ENCODE measurements at places on chromosomes 1 and 21.

GRCh38 chr1:41742219-41742618 is 176.5 kb downstream of the HIVEP3 start:
- peak; percentile 13 for DNase-seq

- no peak for DNase-seq
Measured at GRCh38 chr1:208557046-208557722, 313.0 kb upstream of the PLXNA2 start.

GRCh38 chr1:44036409-44037139 is 5.3 kb upstream of the SLC6A9 start:
- peak; percentile 60 for DNase-seq

DNA sequence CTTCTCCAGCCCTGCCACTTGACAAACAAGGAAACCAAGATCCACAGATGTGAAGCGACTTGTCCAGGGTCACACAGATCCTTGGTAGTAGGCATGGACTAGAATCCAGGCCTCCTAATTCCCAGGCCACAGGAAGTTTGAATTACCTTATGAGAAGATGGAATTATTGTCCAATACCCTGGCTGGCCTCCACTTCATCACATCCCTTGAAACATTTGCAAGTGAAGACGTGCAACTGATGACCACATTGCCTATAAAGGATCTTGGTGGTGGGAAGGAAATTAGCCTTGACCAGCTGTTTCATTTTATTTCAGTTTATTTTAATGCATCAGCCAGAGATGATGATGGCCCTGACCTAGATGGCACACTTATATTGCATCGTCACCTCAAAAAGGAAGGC is 165.8 kb upstream of the CAMK1G start:
- no peak for DNase-seq

GRCh38 chr1:40382601-40383000 is 9.1 kb downstream of the SMAP2 start:
- no peak for DNase-seq

DNA sequence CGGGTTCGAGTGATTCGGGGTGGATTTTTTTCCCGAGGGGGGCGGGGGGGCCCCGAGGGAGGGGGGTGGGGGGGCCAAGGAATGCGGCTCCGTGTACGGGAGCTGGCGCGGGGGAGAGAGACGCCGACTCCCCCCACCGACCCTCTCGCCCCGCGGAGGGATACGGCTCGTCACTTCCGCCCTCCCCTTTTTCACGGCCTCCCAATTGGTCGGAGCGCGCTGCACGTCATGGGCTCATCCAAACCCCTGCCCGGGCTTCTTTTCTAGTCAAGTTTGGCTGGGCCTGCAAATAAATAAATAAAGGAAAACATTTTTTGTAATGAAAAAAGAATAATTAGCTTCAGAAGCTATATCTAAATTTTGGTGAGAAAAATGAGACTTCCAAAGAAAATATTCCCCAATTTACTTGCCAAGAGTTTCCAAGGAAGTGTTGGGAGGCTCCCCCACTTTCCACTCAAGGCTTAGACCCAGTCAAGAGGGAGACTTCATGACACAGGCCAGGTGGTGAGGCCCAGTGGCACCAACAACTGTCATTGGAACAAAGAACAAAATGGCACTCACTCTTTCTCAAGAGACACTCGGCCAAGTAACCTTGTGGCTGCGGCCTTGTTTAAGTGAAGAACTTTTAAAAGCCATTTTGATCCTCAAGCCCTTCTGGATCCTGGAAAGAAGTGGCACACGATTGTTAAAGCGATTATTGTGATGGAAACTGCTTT is at the start of gene POGZ:
Gene POGZ (minus strand): TSS at position 164 of the 716 bp plus-strand sequence. CDS start 17,290 bp downstream, outside the sequence.
- DNase-seq, result peak; percentile 94

GRCh38 chr1:203663294-203663693 is 36.7 kb downstream of the ATP2B4 start:
- DNase-seq, result peak; percentile 95

- DNase-seq, result no peak
Measured at GRCh38 chr1:246381452-246381851, 125.6 kb downstream of the SMYD3 start.

GRCh38 chr1:162035241-162035640 is 11.6 kb upstream of the OLFML2B start:
- peak; percentile 68 for DNase-seq

DNA sequence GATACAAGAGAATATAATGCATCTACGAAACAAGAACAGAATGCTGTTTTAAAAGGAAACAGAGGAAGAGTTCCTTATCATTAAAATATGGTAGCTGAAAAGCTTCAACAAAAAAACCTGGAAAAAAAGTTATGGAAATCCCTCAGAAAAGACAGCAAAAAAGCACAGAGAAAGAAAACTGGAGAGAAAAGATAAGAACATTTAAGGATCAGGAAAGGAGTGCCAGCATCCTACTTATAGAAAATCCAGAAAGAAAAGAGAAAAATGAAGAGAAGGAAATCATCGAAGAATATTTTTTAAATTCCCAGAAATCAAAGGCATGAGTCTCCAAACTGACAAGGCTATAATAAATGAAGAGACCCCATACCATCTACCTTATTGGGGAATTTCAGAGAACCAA is 29.8 kb downstream of the SUSD4 start:
- DNase-seq, result no peak

GRCh38 chr1:189616893-189617292 is 860.8 kb downstream of the BRINP3 start:
- DNase-seq, result no peak

- no peak for DNase-seq
Measured at GRCh38 chr1:228753786-228754360, 18.6 kb downstream of the RHOU start.

DNA sequence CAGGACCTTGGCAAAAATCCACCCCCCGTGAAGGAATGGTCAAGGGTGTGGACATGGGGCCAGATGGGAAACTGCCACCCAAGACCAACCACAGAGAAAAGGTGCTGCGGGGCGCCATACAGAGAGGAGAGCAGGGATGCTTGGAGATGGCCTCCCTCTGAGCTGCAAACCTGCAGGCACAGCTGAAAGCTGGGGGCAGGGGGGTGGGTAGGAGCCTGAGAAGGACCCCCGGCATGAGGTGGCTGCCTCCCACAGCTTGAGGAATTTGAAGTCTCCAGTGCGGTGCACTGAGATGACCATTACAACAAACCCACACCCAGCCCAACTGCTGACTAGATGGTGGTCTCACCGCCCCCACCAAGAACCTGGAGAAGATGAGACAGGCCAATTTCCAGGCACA is 84.8 kb downstream of the WDR4 start:
- no peak for DNase-seq

DNA sequence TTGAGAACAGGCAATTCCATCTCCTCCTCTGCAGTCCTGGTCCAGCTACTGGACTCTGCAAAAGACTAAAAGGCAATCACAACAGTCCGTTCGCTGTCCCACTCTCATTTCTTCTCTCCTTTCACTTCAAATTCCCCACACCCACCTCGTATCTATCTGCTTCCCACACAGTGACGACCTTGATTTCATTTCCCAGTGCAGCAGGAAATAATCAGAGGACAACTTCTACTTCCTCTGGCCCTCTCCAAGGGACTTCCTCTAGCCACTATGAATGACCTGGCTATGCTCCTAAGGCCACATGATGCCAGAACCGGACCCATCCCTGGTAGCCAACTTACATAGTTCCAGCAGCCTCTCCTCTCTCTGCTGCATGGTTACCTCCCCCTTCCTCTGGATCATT is 8.0 kb downstream of the NOL9 start:
- DNase-seq, result no peak

GRCh38 chr1:96164053-96164452 is 557.5 kb upstream of the PTBP2 start:
- DNase-seq, result no peak

GRCh38 chr1:229224308-229224707 is 46.6 kb upstream of the RAB4A start:
- DNase-seq, result peak; percentile 75

DNA sequence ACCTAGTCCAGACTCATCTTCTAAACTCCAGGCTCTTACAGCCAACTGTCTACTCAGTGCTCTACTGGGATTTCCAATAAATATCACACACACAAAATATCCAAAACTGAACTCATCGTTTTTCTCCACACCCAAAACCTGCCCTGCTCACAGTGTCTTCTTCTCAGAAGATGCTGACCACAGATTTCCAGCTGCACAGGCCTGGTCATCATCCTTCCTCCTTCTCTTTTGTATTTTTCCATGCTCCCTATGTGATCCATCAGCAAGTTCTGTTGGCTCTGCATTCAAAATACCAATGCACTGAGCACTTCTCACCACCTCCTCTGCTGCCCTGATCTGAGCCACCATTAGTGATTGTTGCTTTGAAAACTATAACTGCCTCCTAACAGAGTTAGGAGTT is 159.5 kb upstream of the KAZN start:
- no peak for DNase-seq

- DNase-seq, result no peak
Measured at GRCh38 chr1:160963521-160963920, 8.9 kb upstream of the ITLN2 start.

DNA sequence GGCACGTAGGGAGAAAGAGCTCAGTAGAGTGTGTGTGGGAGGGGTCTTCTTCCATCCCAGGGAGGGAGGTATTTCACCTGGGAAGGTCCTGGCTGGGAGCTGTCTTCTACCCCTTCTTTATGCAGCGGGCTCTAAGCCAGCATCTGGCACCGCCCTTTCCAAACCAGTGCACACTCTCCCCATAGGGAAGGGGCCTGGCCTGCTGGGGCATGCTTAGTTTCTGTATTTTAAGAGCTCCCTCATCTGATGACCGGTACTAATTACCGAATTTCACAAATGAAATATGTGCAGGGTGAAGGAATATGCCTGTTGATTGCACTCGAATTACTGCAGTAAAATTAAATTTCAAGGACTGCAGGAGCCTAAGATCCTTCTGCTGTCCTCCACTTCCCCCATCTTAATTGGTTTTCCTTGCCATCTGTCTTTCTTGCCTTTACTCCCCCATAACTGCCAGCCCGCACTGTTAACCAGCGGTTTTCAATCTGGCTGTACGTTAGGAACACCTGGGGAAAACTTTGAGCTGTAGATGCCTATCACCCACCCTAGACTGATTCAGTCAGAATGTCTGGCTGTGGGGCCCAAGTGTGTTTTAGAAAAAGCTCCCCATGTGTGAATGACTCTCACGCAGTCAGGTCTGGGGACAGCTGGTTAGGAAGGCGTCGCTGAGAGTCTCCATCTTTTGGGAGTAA is 20.1 kb downstream of the GALNT2 start:
- no peak for DNase-seq

DNA sequence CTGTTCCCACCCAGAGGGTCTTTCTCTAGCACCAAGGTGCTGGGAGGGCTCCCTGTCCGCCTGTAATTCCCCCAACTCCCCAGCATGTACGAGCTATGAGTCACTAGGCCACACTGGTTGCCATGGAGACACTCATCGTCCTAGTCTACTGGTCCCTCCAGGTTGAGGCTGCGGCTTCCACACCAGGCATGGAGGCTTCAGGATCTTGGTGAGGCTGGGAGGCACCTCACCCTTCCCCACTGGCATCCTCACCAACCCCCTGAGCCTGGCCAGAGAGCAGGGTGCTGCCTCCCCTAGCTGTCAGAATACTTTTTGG is 75.6 kb upstream of the KAZN start:
- peak; percentile 56 for DNase-seq

DNA sequence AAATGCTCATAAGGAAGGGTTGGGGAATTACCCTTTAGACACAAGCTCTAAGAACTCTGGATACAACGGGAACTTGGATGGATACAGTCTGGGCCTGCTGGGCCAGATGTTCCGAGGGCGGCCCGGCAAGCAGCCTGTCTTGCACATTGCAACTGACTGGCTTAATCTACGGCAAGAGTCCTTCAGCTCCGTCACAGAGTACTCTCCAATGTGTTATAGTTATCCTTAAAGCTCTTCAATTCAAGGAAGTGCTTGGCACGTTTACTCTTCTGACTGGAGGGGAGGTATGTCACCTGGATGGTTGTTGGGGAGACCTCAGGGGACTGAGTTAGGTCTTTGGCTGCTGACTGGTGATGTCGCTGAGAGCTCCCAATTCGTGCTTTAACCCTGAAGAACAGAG is 1.1 kb upstream of the CFAP141 start:
- DNase-seq, result no peak

DNA sequence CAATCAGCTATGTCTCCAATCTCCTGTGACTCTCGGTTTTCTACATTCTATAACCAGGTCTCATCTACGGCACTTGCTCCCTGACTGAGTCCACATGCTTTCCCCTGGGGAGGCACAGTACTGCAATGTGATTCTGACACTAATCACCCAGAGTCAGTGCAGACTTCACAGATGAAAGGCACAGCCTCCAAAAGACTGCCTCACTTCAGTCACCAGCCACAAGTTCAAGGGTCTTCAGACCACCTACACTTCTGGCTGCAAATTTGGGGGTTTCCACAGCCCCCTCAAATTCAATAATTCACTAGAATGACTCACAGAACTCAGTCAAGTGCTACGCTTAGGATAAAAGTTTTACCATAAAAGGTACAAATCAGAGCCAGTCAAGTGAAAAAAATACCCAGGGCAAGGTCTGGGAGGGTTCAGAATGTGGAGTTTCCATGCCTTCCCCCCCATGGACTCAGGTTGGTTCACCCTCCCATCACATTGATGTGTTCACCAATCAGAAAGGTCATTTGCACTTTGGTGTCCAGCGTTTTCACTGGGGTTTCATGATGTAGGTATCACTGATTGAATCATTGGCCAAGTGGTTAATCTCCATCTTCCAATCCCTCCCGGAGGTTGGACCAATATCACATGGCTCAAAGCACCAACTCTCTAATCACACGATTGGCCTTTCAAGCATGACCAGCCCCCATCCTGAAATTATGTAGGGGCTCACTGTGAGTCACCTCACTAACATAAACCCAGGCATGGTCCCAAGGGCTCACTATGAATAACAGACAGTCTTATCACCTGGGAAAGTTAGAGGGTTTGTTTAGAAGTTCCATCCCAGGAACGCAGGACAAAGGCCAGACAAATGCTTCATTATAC is 182.9 kb upstream of the CAMK1G start:
- no peak for DNase-seq

DNA sequence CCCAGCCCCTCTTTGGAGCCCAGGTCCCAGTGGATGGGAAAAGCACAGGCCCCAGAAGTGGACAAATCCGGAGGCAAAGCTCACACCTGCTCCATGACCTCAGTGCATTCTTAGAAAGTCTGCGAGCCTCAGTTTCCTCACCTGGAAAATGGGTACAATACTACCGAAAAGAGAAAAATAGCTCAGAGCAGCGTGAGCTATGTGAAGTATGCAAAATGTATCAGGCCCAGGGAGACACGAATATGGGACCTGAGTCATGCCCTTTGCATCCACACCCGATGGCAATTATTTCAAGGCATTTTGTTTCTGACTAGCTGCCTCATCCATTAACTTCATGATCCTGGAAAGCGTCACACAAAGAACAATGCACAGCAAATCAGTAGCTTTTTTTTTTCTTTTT is 9.2 kb downstream of the ALDH4A1 start:
- DNase-seq, result no peak

- DNase-seq, result peak; percentile 27
Measured at GRCh38 chr1:112840631-112841624, 115.1 kb downstream of the SLC16A1 start.

All from SW480 (cell line).